ENCODE measurements at places on chromosomes 6 and 20.
A peak's percentile ranks its signal among the peaks of the same experiment; 100 is the strongest.

- DNase-seq, result no peak
Observed at GRCh38 chr6:80586242-80586641, 479.8 kb downstream of the BCKDHB start.

DNA sequence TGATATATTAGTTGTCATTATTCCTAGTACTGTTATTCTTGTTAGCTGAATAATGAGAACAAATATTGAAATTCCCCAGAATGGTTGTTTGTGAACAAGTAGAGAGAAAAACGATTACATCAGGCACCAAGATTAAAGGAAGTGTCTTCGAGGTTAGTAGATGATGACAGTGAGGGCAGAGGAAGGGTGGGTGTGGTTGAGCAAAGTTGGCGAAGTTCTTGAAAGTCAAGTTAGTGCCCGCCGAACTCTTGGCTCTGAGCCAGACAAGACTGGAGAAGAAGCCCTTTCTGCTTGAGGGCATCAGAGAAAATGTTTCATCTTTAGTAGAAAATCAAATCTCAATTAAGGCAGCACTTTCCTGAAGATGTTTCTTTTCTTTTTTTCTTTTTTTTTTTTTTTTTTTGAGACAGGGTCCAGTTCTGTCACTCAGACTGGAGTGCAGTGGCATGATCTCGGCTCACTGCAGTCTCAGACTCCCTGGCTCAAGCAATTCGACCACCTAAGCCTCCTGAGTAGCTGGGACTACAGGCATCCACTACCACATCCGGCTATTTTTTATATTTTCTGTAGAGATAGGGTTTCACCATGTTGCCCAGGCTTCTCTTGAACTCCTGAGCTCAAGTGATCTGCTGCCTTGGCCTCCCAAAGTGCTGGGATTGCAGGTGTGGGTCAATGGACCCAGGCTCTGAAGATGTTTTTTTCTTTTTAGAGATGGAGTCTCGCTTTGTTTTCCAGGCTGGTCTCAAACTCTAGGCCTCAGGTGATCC lies 77.1 kb downstream of the SGK1 start:
- no peak for DNase-seq

DNA sequence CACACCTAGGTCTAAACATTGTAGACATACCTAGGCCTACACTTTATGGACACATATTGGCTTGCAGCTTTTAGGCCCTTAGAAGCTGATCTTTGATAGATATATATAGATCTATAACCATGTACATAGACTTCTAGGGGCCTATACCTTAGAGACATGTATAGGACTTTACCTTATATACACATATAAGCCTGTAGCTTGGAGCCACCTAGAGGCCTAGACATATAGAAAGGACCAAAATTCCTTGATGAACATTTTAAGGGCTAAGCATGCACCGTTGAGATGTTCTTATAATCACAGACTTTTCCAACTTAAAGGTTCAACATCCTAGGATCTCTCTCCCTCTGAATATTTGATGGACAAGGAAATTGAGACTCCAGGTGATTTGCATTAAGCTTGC lies 371.7 kb upstream of the SASH1 start:
- DNase-seq, result no peak

- no peak for DNase-seq
Observed at GRCh38 chr6:117558818-117559217, 43.5 kb downstream of the GOPC start.

GRCh38 chr6:105504706-105505105 lies 101.8 kb upstream of the PREP start:
- no peak for DNase-seq

- DNase-seq, result peak; percentile 78
Observed at GRCh38 chr6:44172731-44173500, 14.3 kb downstream of the CAPN11 start.

DNA sequence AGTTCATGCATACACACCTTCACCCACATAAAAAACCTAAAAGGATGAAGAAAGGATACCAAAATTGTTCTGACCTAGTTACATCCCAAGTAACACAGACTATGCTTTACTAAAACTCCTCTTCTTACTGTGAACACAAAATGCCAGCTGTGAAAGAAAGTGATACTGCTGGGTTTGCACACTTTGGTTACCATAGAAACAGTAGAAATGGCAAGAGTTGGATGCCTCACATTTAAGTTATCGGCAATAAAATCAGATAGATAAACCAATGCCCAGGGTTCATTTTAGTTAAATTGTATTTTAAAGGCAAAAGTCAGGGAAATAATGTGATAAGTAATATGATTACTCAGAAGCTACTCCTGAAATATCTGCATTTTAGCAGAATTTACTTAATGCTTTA lies 161.9 kb downstream of the CDK19 start:
- no peak for DNase-seq

- DNase-seq, result no peak
Observed at GRCh38 chr6:111673937-111674336, 68.3 kb upstream of the TRAF3IP2 start.

DNA sequence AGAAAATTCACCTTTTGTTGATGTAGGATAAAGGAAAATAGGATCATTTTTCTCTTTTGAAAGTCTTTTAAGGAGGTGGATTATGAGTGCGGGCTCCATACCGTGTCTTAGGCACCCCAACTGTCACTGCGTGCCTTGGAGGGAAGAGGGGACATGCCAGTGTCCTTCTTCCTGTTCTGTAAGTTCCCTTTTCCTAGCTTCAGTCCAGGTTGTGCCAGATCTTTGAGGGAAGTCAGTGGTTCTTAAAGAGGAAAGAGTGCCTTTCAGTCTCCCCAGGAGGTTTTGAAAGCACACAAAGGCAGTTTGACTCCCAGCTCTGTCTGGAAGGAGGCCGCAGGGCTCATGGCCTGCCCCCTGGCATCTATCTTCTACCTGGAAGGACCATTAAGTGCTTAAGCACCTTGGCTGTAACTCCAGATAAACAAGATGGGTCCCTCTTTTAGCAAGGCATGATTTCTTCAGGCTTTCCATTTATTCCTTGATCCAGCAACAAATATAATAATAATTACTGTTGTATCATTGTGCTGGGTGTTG lies 13.0 kb downstream of the EFCAB8 start:
- no peak for DNase-seq

DNA sequence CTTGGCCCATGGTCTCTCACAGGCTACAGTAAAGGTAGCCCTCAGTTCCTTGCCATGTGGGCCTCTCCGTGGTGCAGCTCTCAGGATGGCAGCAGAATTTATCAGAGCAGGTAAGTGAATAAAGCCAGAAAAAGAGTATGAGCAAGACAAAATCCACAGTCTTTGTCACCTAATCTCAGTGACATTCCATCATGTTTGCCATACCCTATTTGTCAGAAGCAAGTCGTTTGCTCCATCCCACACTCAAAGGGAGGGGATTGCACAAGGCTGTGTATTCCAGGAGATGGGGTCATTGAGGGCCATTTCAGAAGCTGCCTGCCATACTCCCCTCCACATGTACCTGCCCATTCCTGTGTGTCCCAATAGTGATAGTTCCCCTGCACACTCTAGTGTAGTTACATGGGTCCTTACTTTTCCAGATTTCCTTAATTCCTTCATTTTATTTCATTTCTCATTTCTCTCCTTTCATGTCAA lies 24.2 kb downstream of the ISM1 start:
- DNase-seq, result no peak

- DNase-seq, result no peak
Observed at GRCh38 chr20:34337982-34338726, 24.9 kb upstream of the ITCH start.

- DNase-seq, result no peak
Observed at GRCh38 chr6:156242206-156242605, 535.0 kb upstream of the ARID1B start.

DNA sequence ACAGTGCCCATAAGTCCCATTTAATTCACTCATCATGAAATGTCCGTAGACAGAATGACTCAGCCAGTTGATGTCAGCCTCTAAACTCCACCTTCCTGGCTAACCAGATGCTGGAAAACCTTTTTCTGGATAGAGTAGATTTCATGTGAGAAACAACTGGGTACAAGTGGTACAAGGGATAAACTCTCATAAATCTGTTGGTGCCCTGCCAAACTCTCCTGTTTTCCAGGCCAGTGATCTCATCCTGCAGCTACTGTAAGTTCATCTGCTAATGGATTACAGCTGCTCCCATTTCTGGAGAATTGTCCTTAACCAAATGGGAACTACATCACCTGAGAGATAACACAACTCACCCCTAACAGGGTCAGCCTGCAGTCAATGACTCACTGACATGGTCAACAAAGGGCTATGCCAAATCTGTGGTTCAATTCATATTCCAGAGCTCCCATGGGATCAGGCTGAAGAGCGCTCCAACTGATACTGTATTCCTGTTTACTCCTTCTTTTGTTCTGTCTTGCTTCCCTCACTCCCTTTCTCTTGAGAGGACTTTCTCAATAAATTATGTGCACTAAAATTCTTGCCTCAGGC lies 210.1 kb upstream of the HDDC2 start:
- no peak for DNase-seq

GRCh38 chr20:44959638-44960102 lies 527 bp downstream of the TOMM34 start:
- peak; percentile 38 for DNase-seq

GRCh38 chr6:35931120-35931561 lies 10.2 kb upstream of the SRPK1 start:
- no peak for DNase-seq

- no peak for DNase-seq
Observed at GRCh38 chr6:38187811-38188590, 368.5 kb downstream of the ZFAND3 start.

Data from activated CD4-positive, alpha-beta T cell treated with anti-CD3 and anti-CD28 coated beads, Interleukin-2, amount 50 U/mL, for 24 hours (primary cell).